ENCODE measurements at places on chromosomes 1 and 21.

DNA sequence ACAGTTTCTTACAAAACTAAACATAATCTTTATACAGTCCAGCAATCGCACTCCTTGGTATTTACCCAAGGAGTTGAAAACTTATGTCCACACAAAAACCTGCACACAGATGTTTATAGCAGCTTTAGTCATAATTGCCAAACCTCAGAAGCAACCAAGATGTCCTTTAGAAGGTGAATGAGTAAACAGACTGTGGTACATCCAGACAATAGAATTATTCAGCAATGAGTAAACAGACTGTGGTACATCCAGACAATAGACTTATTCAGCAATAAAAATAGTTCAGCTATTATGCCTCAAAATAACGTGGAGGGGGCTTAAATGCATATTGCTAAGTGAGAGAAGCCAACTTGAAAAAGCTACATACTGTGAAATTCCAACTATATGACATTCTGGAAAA is 87.0 kb upstream of the GALNT2 start:
- no peak for DNase-seq

DNA sequence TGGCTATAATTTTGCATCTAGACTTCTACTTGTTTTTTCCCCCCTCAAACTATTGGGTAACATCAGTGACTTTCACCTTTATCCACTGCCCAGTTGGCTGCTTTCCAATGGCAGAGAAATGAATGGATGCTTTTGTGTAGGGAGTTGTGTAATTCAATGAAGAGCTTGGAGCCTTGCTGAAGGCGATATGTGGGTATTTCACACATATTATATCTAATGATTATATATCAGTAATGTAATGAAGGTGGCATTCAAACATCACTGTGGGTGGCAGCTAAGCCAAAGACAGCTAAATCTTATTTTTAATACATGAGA is 81.2 kb downstream of the TGFB2 start:
- no peak for DNase-seq

DNA sequence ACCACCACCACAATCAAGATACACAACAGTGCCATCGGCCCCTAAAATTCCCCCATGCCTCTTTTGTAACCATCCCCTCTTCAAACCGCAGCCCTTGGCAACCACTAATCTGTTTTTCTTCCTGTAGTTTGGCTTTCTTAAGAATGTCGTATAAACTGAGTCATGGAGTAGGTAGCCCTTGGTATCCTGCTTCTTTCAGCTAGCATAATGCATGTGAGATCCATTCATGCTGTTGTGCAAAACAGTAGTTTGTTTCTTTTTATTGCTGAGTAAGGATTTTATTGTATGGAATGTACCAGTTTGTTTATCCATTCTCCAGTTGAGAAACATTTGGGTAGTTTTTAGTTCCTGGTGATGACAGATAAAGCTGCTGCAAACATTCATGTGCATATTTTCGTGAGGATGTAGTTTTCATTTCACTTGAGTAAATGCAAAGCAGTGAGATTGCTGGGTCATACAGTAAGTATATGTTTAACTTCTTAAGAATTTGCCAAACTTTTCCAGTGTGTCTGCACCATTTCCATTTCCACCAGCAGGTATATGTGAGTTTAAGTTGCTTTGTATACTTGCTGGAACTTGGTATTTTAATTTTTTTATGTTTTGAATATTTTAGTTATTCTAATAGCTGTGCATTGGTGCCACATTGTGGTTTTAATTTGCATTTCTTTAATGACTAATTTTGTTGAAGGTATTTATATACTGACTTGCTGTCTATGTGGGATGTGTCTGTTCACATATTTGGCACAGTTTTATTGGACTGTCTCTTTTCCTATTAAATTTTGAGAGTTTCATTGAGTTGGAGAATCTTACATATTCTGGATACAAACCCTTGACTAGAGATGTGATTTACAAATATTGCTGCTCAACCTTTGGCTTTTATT is 148.4 kb upstream of the MAP1LC3C start:
- DNase-seq = no peak

DNA sequence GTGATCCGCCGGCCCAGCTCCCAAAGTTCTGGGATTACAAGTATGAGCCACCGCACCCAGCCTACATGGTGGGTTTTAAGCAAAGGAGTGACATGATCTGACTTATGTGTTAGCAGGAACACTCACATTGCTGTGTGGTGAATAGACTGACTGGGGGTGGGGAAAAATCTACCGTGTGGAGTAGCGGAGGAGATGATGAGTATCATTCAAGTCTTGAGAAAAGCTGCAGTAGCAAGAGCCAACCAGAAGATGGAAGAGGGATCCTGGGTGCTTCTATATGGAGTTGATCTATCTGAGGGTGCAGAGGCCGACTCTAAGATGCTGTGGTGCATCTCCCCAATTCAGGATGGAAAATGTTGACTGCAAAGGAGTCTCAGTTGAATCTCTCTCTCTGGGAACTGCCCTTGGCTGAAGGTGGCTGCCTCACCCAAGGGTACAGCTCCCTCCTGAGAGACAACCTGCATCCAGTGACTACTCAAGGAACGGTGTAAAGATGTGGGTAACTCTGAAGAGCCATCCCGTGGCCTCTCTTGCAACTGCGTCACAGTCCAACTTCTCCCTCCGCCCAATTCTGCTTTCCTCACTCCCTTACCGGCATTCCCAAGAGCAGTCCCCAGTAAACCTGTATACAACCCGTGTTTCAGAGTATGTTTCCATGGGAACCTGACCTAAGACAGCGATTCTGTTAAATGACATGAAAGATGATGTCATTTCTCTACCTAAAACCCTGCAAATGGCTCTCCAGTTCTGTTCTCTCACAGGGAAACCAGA is 7.4 kb upstream of the B3GALNT2 start:
- no peak for DNase-seq

GRCh38 chr1:94362466-94363058 is 55.6 kb upstream of the ABCD3 start:
- no peak for DNase-seq

- no peak for DNase-seq
Observed at GRCh38 chr21:14875704-14876523, 188.9 kb downstream of the NRIP1 start.

GRCh38 chr1:200925831-200926230 is 31.1 kb downstream of the INAVA start:
- no peak for DNase-seq

DNA sequence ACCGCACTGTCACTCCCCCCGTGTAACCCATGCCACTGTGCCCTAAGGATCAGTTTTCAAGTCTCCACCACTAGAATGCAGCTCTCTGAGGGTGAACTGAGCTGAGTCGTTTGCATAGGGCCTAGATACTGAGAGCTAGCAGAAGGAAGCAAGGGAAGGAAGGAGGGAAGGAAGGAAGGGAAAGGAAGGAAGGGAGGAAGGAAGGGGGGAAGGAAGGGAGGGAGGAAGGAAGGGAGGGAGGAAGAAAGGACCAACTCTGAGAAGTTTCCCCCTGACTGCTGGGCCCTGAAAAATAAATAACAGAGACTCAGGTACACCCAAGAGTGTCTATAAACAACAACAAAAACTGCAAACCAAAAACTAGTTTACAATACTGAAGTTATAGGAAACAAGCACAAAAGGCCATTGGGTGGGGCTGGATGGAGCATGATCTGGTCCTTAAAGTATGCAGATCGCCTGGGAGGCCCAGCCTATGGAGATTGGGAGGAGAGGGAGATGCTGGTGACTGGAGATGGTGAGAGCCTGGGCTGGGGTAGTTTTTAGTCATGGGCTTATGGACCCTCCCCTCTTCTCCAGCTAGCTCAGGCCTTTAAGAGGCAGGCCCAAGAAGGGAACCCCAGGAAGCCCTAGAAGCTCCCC is 1.7 kb upstream of the MRPS15 start:
- no peak for DNase-seq

- DNase-seq = no peak
Observed at GRCh38 chr21:43306911-43307676, 119.8 kb downstream of the SIK1 start.

DNA sequence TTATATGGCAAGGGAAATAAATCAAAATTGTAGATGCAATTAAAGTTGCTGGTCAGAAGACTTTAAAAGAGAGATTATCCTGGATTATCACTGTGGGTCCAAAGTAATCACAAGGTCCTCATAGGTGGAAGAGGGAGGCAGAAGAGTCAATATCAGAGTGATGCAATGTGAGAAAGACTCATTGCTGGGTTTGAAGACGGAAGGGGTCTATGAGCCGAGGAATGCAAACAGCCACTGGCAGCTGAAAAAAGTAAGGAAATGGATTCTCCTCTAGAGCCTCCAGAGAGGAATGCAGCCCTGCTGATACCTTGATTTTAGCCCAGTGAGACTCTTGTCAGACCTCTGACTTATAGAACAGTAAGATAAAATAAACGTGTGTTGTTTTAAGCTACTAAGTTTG is 59.8 kb upstream of the MUTYH start:
- no peak for DNase-seq

DNA sequence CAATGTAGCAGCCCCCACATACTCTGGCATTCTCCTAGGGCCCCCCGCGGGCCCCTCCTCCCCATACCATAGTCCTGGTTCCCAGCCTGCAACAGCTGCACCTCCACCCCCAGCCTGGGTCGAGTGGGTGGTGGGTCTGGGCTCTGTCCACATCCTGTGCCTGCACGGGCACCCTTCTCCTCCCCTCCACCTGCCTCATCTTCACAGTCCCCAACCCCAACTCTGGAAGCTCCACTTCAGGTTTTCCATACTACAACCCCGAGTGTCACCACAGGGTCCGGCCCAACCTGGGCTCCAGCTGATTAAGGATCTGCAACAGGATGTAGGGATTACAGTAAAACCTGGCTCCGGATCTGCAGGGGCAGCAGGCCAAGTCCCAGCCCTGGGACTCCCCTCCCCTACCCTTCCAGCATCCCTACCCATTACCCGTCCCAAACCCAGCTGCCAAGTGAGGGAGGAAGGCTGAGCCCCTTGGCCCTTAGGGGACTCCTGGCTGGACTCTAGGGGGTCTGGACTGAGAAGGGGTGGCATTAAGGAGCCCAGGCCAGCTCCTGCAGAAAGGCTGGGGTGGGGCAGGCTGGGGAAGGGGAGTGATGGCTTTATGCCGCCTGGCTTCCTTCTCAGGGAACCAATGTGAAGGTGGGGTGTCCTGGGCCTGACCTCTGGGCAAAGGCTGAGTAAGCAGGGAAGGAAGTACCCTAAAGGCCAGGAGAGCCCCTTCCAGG is 116.8 kb downstream of the CASZ1 start:
- no peak for DNase-seq

DNA sequence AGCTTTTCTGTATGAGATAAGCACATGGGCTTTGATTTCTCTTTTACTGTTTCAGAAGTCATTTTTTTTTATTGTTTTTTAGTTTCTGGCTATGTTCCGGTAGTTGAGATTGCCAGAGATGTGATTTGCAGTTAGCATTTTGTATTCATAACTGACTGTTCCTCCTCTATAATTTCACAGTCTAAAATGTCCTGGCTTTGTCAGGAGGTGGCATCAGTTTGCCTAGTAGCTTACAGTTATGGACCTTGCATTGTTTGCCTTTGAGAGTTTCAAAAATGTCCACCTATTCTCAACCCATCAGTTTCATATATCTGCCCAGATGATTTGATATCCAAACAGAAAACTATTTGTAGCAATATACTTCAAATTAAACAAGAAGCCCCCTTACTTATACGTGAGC is 39.5 kb upstream of the ST6GALNAC3 start:
- DNase-seq = no peak

DNA sequence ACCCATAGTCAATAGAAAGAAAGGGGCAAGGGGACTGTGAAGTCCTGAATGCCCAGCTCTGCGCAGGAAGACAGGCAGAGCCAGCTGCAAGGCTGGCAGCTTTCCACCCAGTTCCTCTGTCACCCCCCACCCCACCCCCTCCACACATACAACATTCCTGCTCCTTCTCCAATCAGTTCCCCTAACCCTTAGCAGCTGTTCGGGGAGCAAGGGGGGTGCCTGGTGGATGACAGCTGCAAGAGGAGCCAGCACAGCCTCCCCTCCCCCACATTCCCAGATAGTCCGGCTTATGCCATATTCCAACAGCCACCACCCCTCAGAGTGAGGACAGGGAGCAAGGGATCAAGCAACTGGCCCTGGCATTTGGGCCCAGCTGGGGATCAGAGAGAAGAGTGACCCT is 9.7 kb downstream of the ARHGEF2 start:
- DNase-seq = no peak

GRCh38 chr21:27422435-27422834 is 455.5 kb upstream of the ADAMTS5 start:
- no peak for DNase-seq

- DNase-seq = no peak
Observed at GRCh38 chr1:21820597-21821232, 8.7 kb downstream of the LDLRAD2 start.

- DNase-seq = no peak
Observed at GRCh38 chr1:43764581-43764980, 57.2 kb downstream of the ST3GAL3 start.

- no peak for DNase-seq
Observed at GRCh38 chr1:161801955-161802354, 35.8 kb downstream of the ATF6 start.

DNA sequence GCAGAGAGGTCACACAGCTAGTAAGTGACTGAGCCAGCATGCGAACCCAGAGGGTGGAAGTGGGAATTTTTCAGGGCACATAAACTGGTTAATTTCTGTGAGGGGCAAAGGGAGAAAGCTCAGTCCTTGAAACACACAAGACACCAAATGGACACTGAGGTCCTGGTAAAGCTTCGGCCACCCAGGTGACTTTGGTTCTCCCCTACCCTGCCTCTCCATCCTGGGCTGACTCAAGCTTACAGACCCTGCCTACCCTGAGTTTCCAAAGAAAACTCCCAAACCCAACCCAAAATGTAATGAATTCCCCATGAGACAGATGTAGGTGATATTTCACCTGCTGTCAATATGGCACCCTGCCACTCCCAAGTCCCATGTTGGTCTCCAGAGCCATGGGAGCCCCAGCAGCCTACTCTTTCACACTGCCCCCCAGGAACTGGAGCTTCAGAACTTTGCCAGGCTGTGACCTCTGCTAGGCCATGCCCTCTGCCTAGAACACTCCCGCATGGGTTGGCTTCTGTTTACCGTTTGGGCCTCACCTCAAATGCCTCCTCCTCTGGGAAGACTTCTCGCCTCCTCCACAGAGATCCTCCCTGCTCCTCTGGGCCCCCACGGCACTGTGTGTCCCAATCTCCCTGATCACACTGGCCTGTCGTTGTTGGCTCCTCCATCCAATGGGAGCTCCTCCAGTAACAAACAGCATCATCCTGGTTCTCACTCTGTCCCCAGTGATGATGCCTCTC is 3.7 kb upstream of the LRP8 start:
- no peak for DNase-seq

DNA sequence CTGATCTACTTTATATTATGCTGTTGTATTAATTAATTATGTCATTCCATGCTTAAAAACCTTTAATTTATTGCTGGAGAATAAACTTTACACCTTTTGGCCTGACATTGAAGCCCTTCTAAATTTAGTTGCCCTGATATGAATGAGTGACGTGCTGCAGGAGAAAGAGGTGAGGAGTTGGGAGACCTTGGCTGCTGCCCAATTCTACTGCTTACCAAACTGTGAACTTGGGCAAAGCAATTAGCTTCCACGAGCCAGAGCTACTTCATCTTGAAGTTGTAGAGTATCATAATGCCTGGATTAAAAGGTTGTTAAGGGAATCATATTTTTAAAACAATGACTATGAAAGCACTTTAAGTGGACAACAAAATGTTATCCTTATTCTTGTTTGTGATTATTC is 126.8 kb upstream of the DEPDC1 start:
- no peak for DNase-seq

GRCh38 chr1:21251773-21252471 is 38.3 kb downstream of the ECE1 start:
- DNase-seq = no peak

All from brain pericyte (primary cell).